Endothelial cell (in vitro differentiated cells): ENCODE measurements at places on chromosomes 3 and 15. TPM values are rescaled to one million over a fixed set of nuclear protein-coding genes. Genes with fewer than 3 reads are reported as not detected.
A peak's percentile ranks its signal among the peaks of the same experiment; 100 is the strongest.

GRCh38 chr3:172905451-172905850, 154.9 kb downstream of the ECT2 start:
- H3K36me3 ChIP-seq = no peaks in the 10 kb centered on the region
- H3K4me1 ChIP-seq = no peaks in the 10 kb centered on the region
- H3K27ac ChIP-seq = no peak overlapping the region
- H3K27me3 ChIP-seq = no peaks in the 10 kb centered on the region
- no peak for DNase-seq
- no peak overlapping the region for H3K4me3 ChIP-seq

GRCh38 chr3:184335291-184335660, 2.1 kb upstream of the FAM131A start:
- DNase-seq = no peak
- peaks cover 67% of the 10 kb centered on the region for H3K4me1 ChIP-seq
- peaks cover 37% of the 10 kb centered on the region for H3K27me3 ChIP-seq

P2RY14 gene
- 0.21 TPM for total RNA-seq

PEX11A gene
- total RNA-seq = 4.5 TPM

BNC1 gene
- total RNA-seq = 14.4 TPM

- no peak overlapping the region for H3K4me3 ChIP-seq
- no peaks in the 10 kb centered on the region for H3K4me1 ChIP-seq
- DNase-seq = no peak
- no peaks in the 10 kb centered on the region for H3K27me3 ChIP-seq
- H3K27ac ChIP-seq = no peak overlapping the region
These were observed 67.6 kb upstream of the RAP2B start for GRCh38 chr3:153094386-153094785.

COLQ gene
- total RNA-seq = 2.1 TPM

DNA sequence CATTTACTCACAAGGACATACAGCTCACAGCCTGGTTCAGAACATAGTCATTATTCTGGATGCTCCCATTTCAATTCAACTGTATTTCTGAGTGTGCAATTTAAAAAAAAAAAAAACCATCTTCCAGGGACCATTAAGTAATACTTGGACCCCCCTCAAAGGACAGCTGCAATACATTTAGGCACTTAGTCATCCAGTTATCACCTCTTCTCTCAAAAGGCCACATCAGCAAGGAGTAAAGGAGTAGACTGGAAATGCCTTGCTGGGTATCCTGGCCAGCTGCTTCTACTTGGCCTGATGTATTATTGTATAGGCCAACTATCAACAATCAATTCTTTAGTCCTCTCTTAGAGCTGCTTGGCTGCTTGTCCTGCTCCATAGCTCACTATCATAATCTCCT, 211.4 kb upstream of the SETMAR start:
- no peak overlapping the region for H3K27ac ChIP-seq
- DNase-seq = no peak
- H3K4me1 ChIP-seq = no peaks in the 10 kb centered on the region
- no peaks in the 10 kb centered on the region for H3K27me3 ChIP-seq

- no peaks in the 10 kb centered on the region for H3K36me3 ChIP-seq
- H3K27ac ChIP-seq = no peak overlapping the region
- DNase-seq = no peak
- no peaks in the 10 kb centered on the region for H3K4me1 ChIP-seq
- no peak overlapping the region for H3K4me3 ChIP-seq
- H3K27me3 ChIP-seq = peaks cover 2% of the 10 kb centered on the region
These were observed 209.6 kb upstream of the PFN2 start for GRCh38 chr3:150180334-150180733.

- DNase-seq = no peak
- peaks cover 1% of the 10 kb centered on the region for H3K27me3 ChIP-seq
- no peaks in the 10 kb centered on the region for H3K36me3 ChIP-seq
- H3K4me1 ChIP-seq = no peaks in the 10 kb centered on the region
- H3K27ac ChIP-seq = no peak overlapping the region
- H3K4me3 ChIP-seq = no peak overlapping the region
These were observed 422.7 kb downstream of the PLCL2 start for GRCh38 chr3:17307482-17307881.

CCR8 gene
- not detected for total RNA-seq

DNA sequence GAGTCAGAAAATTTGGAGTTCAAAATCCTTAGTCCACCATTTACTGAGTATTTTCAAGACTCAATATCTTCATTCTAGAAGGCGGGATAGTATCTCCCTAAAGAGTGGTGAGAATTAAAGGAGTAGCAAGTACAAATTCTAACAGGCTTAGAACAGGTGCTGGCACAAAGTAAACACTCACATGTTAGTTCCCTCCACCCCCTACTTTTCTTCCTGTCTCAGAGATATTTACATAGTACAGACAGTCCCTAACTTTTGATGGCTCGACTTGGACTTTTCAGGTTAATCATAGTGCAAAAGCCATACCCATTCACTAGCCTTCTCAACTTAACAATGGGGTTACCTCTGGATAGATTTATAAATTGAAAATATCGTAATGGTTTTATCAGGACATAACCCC, 476.2 kb upstream of the RASGRP1 start:
- H3K27ac ChIP-seq = no peak overlapping the region
- H3K4me3 ChIP-seq = no peak overlapping the region
- no peak for DNase-seq
- H3K36me3 ChIP-seq = no peaks in the 10 kb centered on the region
- H3K4me1 ChIP-seq = peaks cover 6% of the 10 kb centered on the region

CCR3 gene
- not detected for total RNA-seq

XCR1 gene
- total RNA-seq = not detected

DNA sequence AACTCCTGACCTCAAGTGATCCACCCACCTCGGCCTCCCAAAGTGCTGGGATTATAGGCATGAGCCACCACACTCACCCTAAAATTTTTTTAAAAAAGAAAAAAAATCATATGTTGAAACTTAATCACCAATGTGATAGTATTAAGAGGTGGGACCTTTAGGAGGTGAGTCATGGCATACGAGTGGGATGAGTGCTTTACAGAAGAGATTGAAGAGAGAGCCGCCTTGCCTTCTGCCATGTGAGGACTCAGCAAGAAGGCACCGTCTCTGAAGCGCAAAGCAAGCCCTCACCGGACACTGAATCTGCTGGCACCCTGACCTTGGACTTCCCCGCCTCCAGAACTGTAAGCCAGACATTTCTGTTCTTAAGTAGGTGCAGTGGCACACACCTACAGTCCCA, 5.5 kb downstream of the ARPIN start:
- peaks cover 22% of the 10 kb centered on the region for H3K36me3 ChIP-seq
- no peak overlapping the region for H3K4me3 ChIP-seq
- H3K27ac ChIP-seq = no peak overlapping the region
- peaks cover 2% of the 10 kb centered on the region for H3K27me3 ChIP-seq

DNA sequence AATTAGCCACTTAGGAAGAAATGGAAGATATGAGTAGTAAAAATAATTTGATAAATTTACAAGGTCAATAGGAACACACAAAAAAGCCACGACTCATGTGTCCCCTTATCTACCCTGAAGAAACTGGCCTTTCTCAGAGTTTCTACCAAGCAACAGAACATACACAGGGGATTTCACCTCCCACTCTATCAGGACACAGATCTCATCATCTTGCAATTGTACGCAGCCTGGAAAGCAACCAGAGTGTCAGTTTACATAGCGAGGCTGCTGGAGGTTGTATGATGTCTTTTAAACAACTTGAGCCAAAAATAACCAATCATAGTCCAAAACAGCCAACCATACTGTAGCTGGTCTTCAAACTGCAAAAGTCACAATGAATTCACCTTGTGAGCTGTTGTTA, 19.7 kb upstream of the LMOD3 start:
- H3K27me3 ChIP-seq = no peaks in the 10 kb centered on the region
- no peak overlapping the region for H3K4me3 ChIP-seq
- no peaks in the 10 kb centered on the region for H3K36me3 ChIP-seq
- no peak overlapping the region for H3K27ac ChIP-seq
- no peak for DNase-seq

DNA sequence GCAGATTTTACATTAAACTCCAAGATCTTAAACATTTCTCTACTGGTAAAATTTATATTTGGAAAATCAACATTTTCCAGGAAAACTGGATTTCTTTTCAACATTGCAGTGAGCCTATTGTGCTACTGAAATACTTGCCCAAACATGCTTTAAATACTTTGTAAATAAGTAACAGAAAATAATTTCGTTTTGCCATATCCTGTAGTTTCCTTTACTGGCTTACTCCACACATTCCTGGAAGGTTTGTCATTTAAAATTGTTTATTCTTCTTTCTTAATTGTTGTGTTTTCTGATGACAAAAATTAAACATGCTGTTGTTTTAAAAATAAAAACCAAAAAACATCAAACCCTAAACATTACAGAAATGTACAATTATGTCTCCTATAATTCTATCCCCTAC, 22.0 kb downstream of the ACAD11 start:
- H3K4me3 ChIP-seq = no peak overlapping the region
- H3K27ac ChIP-seq = no peak overlapping the region
- H3K36me3 ChIP-seq = peaks cover 19% of the 10 kb centered on the region
- peaks cover 4% of the 10 kb centered on the region for H3K4me1 ChIP-seq

DNA sequence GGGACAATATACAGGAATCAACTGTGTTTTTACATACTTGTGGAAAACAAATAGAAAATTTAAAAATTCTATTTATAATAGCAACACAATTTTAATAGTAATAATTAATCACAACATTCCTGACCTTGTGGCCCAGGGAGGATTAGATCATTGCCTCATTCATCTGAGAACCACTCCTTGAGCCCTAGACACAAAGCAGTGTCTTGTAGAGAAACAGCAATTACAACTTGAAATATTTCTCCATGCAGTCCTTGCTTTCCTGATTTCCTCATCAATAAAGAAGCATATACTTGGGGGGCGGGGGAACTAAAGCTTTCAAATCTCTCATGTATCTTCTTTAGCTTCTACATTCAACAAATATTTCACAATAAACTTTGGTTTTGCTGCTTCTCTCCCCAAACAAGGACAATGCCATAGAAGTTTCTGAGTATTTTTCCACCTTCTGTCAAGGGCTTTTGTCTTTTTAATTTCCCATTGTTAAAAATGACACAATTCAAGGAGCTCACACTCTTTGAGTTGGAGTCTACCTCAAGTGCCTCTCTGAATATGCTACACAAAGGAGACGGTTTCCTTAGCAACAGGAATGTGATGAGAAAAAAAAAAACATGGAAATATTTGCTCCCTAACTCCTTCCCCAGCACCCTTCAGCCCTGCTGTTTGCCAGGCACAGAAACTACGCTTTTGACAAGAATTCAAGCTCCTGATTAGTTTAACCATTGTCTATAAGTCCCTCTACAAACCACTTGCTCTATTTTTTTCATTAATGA, 118.8 kb downstream of the ARPP21 start:
- no peak overlapping the region for H3K4me3 ChIP-seq
- no peaks in the 10 kb centered on the region for H3K36me3 ChIP-seq
- H3K27ac ChIP-seq = peak overlapping the region; percentile 54
- no peaks in the 10 kb centered on the region for H3K27me3 ChIP-seq
- DNase-seq = no peak
- peaks cover 5% of the 10 kb centered on the region for H3K4me1 ChIP-seq

GRCh38 chr3:18739099-18739433, 313.9 kb upstream of the SATB1 start:
- H3K4me1 ChIP-seq = no peaks in the 10 kb centered on the region
- no peak for DNase-seq
- no peak overlapping the region for H3K4me3 ChIP-seq
- H3K36me3 ChIP-seq = no peaks in the 10 kb centered on the region
- no peak overlapping the region for H3K27ac ChIP-seq
- no peaks in the 10 kb centered on the region for H3K27me3 ChIP-seq

DNA sequence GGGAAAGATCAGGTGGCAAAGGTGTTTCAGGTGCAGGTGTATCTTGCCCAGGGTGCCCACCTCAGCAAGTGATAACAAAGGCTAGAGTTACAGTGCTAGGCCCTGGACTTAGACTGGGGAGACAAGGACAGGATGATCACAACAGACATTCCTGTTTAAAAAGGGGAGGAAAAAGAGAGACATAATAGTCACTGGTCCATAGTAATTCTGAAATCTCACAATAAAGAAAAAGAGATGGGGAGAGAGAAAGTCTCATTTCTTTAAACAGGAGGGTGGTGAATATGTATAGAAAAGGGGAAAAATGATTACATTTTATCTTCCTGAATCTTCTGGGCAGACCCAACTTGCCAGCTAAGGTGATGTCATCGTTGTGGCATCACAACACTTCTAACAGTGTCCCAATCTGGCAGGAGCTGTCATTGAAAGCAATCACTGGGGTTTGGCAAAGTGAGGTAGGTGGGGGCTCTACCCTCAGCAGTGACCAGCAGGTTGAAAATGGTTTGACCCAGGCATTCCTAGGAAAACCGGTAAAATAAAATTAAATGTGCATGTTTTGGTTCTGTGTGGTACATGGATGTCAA, 99.5 kb downstream of the ZNF621 start:
- no peak for DNase-seq
- H3K4me3 ChIP-seq = no peak overlapping the region
- no peaks in the 10 kb centered on the region for H3K27me3 ChIP-seq
- no peaks in the 10 kb centered on the region for H3K4me1 ChIP-seq
- no peak overlapping the region for H3K27ac ChIP-seq

DNA sequence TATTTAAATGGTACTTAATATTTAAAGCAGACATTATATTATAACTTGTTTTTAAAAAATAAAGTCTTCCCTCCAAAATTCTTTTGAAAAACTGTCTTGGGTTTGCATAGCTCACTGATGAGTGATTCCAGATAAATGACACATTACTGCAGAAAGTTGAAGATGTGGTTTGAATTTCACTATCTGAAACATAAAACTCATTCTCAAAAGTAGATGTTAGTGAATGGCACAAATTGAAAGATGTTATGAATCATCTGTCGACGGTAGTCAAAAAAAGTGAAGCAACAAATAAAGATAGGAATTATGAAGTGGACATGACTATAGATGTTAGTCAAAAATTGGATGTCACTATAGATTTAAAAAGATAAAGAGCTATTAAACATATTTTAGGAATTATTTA, 280.5 kb downstream of the GAP43 start:
- H3K4me3 ChIP-seq = no peak overlapping the region
- no peak for DNase-seq
- no peaks in the 10 kb centered on the region for H3K36me3 ChIP-seq
- H3K4me1 ChIP-seq = no peaks in the 10 kb centered on the region

GABRA5 gene
- total RNA-seq = 0.72 TPM

- H3K36me3 ChIP-seq = no peaks in the 10 kb centered on the region
- peaks cover 2% of the 10 kb centered on the region for H3K4me1 ChIP-seq
- H3K27me3 ChIP-seq = no peaks in the 10 kb centered on the region
These were observed 53.3 kb upstream of the KY start for GRCh38 chr3:134704133-134704532.

- H3K27me3 ChIP-seq = peaks cover 2% of the 10 kb centered on the region
- DNase-seq = no peak
- H3K27ac ChIP-seq = no peak overlapping the region
- H3K4me1 ChIP-seq = no peaks in the 10 kb centered on the region
These were observed 417.8 kb upstream of the TPM1 start for GRCh38 chr15:62624547-62625378.

ROPN1 gene
- total RNA-seq = not detected

DNA sequence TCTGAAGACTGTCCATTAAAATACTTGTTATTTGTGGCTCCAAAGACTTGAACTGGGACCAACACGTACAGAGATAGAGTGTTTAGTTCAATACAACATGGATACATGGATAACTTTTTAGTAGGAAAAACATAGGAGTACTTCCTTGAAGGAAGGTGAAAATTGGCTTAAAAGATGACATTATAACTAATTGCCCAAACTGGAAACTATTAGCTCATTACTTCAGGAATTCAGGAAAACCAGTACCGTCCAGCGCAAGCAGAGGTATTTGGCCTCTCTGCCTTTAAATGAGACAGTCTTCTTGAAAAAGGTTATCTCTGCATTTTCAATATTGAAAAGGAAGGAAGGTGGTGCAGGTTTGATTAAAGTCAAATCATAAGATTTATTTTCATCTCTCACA, 234.5 kb downstream of the IL5RA start:
- H3K36me3 ChIP-seq = peaks cover 4% of the 10 kb centered on the region
- no peaks in the 10 kb centered on the region for H3K4me1 ChIP-seq
- H3K4me3 ChIP-seq = no peak overlapping the region
- no peak for DNase-seq

FBXW12 gene
- not detected for total RNA-seq

PLCB2 gene
- total RNA-seq = 71.3 TPM

ADAMTS7 gene
- 55.1 TPM for total RNA-seq
